Mucosa of descending colon (tissue), 3 donors: ENCODE measurements at places on chromosomes 4 and X. TPM values are rescaled to one million over a fixed set of nuclear protein-coding genes. Genes with fewer than 3 reads are reported as not detected.

HTR2C gene
- total RNA-seq, result not detected

ZRSR2 gene
- 11.7 TPM for total RNA-seq

PTCHD1 gene
- 0.63 TPM for total RNA-seq

SEC24D gene
- total RNA-seq, result 45.3 TPM

FAM47A gene
- not detected for total RNA-seq

IRAK1 gene
- 85.2 TPM for total RNA-seq

PSAPL1 gene
- not detected for total RNA-seq

ARMCX4 gene
- total RNA-seq, result 7.9 TPM

EDA2R gene
- total RNA-seq, result 1.9 TPM

HSFX2 gene
- total RNA-seq, result 0.36 TPM
